Urothelium cell line (cell line): ENCODE measurements at places on chromosomes 6 and 20.

DNA sequence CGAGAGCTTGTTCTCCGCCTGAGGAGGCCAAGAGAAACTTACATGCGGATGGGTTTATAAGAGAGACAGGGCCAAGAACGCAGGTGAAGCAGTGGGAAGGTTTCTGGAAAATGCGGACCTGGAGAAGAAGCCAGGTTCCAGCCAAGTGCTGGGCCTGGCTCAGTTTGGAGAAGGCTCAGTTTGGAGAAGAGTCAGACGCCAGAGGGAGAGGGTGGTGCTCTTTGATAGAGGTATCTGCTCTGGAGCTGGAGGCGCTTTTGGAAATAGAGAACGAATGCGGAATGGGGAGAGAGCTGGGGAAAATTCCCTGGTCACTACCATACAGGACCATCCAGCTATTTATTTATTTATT lies 753 bp downstream of the RSPH9 start:
- no peak for DNase-seq

DNA sequence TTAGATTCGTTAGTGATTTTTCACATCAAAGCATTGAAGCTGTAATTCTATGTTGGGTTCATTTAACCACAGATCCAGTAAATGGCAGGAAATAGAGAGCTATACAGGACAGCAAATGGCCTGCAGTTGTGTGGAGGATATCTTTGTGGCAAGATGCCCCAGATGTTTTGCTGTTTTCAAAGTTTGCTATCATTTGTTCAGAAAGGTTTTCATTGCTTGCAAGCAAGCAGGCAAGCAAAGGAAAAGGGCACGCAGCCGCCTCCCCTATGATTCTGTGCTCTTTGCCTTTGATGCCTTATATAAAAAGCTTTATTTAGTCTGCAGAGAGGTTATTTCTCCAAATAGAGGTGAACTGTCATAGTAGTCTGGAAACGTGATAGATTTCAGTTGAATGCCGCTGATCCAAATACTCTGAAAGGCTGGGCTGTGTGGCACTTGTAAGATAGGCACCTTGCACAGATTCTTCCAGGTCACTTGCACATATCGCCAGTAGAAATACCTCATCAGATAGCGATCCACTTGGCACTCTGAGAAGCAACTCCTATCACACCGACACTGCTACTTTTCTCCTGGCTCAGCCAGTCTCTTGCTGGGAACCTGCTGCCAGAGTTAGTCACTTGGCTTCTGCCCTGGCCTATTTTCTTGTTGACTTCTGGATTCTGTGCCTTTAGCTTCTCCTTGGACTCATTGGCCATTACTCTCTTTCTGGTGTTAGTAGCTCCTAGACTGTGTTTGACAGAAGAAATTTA lies 66.4 kb downstream of the UTRN start:
- no peak for DNase-seq

DNA sequence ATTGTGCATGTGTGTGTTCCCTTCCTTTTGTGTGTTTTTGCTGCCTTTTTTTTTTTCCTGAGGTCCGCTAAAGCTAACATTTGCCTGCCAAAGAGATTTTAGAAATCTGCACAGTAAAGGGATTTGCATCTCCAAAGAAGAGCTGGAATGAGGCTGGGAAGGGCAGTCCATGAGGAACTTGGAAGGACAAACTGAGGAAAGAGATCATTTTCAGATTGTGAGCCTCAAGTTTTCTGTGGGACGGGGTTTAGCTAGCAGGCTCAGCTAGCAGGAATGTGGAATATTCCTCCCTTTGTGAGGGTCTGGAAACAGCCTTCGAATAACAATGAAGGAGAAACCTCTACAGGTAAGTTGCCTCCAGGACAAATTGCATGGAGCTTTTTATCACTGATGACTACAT lies 3.8 kb downstream of the INSM1 start:
- DNase-seq, result no peak

DNA sequence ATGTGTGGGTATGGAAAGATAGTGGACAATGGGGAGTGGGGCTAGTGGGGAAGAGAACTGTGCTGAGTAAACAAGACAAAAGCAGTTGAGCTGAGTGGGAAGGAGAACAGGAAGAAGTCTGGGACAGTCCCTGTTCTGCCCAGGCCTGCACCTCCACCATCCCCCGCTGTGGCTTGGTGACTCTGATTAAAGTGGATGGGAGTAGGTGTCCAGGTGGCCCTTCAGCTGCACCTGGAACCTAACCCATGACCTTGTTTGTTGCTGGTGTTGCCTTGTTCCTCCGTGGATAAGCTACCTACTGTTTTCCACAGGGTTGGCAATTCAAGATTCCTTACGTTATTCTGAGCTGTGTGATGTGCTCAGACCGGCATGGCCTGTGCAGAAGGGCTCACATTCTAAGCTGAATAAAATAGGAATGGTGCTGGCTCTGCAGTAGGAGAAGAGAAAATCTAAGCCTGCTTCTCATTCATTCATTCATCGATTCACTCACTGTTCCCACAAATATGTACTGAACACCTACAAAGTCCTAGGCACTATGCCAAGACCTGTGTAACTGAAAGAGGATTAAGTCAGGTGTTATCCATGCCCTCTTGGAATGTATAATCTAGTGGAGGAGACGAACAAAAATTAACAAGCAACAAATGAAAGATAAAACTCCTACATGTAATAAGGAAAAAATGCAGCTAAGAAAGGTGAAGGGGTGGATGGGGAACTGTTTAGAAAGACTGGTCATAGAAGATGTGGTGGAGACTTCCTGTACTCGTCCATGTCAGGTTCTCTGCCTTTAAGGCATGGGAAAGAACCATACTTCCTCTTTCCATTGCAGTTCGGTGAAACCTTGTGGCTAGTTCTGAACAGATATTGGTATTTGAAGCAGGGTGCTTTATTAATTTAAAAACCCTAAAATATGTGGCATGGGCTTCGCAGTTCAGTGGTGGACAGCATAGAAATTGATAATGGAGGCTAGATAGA lies 10.1 kb upstream of the CALHM6 start:
- DNase-seq, result peak; percentile 13

GRCh38 chr20:18721551-18722115 lies 92.0 kb upstream of the SCP2D1 start:
- DNase-seq, result no peak
